ENCODE measurements at places on chromosomes 16 and 17.
A peak's percentile ranks its signal among the peaks of the same experiment; 100 is the strongest.

DNA sequence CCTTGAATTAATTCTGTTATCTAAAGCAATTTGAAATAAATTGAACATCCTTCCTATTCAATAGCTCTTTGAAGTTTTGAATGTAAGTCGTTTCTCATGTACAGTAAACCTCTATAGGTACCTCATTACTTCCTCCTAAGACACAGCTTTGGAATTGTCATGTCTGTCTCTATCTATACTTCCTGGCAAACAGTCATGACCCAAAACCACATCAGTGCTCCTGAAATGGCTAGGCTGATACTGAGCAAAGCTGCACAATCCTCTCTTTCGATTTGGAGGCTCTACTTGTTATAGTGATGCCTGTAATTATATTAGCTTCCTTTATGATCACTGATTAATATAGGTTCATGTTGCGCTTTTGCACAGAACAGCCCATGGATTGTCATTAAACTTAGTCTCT, 110.1 kb downstream of the ADAMTS18 start:
- ATAC-seq = no peak

- ATAC-seq = no peak
These were observed 31.9 kb downstream of the ARHGAP23 start for GRCh38 chr17:38460082-38460715.

GRCh38 chr17:6072611-6073010, 2.4 kb downstream of the WSCD1 start:
- ATAC-seq = no peak

- ATAC-seq = peak; percentile 91
These were observed 15.8 kb upstream of the EXOSC6 start for GRCh38 chr16:70267516-70267915.

GRCh38 chr16:71440669-71441347, 1.0 kb downstream of the TLE7 start:
- ATAC-seq = no peak

- no peak for ATAC-seq
These were observed 313.5 kb downstream of the PHKB start for GRCh38 chr16:47774661-47775060.

GRCh38 chr17:47287639-47288038, 34.0 kb downstream of the ITGB3 start:
- ATAC-seq = no peak

DNA sequence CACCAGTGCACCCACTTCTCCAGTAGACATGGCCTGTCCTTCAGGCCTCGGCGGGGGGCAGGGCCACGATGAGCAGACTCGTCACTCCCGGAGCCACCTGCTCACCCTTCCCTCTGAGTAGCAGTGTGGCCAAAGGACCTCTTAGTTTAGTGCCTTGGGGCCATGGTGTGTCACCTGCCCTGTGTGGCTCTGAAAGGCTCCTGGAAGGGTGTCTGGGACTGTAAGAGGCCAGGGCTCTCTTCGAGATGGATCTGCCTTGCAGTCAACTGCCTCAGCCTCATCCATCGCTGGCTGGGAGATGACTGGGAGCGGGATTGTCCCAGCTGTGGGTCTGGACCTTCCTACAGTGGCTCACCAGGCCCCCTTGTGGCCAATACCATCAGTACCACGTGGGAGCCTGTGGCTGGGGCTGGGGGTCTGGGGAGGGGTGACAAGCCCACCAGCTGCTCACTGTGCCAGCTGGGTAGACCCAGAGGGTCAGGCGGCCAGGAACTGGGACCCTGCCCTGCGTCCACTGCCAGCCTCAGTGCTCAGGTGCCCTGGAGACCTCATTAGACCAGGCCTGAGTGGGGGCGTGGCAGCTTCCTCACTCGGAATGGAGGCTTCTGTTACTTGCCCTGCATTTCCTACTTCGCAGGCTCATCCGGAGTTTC, 133.4 kb downstream of the OR1D5 start:
- peak; percentile 87 for ATAC-seq

DNA sequence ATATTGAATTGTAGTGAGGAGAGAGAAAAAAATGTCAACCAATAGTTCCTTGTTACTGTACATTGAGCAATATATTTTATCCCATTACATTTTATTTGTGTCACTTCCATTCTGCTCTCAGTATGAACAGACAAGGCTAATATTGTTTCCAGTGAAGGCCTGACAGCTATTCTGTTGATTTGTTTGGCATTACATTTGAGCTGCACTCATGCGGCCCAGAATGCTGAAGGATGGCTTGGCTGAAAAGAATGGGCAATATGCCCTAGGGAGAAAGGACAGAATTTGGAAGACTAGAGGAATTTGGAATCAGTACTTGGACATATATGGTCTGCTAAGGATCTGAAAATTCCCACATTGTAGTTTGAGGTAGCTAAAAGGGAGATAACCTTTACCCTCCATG, 1294.4 kb downstream of the CDH8 start:
- no peak for ATAC-seq

DNA sequence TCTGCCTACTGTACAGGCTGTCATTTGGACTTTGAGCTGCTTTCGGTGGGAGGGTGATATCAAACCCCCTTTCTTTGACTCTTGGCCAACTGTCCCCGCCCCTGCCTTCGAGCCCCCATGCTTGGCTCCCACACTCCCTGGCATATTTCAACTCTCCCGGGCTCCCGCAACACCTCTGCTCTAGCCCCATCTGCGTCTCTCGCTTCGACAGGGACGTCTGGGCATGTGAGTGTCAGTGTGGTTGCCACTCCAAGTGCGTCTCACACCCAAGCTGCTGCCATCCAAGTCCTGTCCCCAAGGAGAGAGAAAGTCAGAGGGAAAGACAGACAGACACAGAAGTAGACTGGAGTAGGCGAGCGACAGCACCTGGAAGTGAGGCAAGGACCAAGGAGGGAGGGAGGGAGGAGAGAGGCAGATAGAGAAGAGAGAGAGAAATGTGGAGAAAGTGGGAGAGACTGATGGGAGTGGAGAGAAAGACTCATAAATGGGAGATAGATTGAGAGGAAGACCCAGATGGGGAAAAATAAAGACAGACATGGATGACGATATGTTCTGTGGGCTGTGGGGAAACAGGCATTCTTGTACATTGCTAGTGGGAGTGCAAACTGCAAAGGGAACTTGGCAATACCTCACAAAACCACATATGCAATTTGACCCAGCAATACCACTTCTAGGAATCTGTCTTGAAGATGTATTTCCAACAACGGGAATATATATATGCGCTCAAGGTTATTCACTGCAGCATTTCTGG, 11.8 kb downstream of the STARD3 start:
- ATAC-seq = no peak

GRCh38 chr17:49370971-49371834, 9.2 kb upstream of the ZNF652 start:
- peak; percentile 41 for ATAC-seq

GRCh38 chr17:62902531-62903220, 63.4 kb upstream of the TANC2 start:
- no peak for ATAC-seq

- no peak for ATAC-seq
These were observed 67.6 kb upstream of the SREBF1 start for GRCh38 chr17:17904166-17905035.

DNA sequence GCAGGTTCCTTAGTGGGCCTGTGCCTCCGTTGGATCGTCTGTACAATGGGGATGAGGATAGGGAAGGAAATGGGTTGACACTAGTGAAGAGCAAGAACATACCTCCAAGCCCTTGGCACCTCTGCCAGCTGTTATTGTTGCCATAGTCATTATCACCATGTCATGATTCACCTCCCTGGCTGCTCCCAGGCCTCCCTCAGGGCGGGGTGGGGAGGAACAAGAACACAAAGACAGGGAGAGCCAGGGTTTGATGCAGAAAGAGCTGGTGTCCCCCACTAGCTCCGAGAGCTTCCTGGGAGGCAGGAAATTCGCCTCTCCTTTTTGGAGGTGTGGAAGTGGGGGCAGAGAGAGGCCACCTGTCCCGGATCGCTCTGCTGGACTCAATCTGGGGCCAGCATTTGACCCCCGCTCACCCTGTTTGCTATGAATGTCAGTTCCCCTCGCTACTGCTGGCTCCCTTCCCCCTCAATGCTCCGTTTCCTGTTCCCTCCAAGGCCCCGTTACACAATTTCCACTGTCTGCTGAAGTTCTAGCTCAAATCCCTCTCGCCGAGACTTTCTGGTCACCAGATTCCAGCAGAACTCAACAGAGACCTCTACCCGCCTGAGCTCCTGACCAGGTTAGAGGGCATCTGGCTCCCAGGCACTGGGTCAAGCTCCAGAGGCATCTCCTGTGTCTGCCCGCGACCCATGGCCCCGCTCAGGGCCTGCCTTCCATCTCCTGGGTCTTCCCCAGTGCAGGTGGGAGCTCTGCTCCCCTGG, 9.1 kb downstream of the TIMP2 start:
- peak; percentile 10 for ATAC-seq

- no peak for ATAC-seq
These were observed 79.9 kb downstream of the GPRC5B start for GRCh38 chr16:19804538-19805323.

DNA sequence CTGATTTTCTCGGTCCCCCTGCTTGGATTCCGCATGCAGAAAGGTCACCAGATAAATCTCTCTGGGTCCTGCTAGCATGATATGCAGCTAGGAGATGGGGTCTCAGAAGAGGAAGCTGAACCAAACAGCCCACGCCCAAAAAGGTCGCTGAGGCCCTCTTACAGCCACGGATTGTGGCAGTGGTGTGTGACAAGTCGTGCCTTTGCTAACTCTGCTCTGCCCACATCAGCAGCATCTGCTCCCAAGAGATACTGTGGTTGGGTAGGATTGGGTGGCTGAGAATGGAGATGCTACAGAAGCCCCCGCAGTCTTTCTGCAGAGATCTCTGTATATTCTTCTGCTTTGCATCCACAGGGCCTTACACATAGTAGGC, 15.2 kb upstream of the SKAP1 start:
- ATAC-seq = no peak

DNA sequence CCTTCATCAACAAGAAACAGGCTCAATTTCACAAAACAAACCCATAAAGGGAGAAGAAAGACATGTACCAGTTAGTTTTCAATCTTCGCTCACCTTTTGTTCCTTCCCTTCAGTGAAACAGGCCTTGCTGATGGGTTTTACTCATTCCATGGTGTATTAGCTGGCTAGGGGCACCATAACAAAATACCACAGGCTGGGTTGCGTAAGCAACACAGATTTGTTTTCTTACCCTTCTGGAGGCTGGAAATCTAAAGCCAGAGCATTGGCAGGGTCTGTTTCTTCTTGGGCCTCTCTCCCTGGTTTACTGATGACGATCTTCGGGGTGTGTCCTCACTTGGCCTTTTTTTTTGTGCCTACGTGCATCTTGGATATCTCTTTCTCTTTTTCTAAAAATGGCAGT, 383.4 kb upstream of the RBFOX1 start:
- ATAC-seq = no peak

- no peak for ATAC-seq
These were observed 17.8 kb downstream of the MPHOSPH6 start for GRCh38 chr16:82152196-82152595.

DNA sequence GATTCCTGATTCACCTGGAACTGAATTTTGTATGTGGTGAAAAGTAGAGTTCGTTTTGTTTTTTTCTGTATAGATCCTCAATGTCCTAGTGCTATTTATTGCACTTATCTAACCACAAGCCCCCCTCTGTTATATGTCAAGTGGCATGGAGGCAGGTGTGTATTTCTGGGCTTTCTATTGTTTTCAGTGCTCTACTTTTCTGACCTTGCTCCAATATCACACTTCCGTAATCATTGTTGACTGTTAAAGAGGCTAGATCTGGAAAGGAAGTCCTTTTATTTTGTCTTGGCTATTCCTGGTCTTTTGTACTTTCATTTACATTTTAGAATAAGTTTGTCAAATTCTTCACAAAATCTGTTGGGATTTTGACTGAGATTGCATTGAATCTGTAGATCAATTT, 26.8 kb upstream of the FBXO47 start:
- no peak for ATAC-seq

- ATAC-seq = peak; percentile 69
These were observed 14.4 kb downstream of the ELAC2 start for GRCh38 chr17:13003454-13003851.

- no peak for ATAC-seq
These were observed 62.3 kb downstream of the ZDHHC7 start for GRCh38 chr16:84948851-84949610.
